RPMI7951 (cell line): ENCODE measurements at places on chromosomes 2 and 18.

DNA sequence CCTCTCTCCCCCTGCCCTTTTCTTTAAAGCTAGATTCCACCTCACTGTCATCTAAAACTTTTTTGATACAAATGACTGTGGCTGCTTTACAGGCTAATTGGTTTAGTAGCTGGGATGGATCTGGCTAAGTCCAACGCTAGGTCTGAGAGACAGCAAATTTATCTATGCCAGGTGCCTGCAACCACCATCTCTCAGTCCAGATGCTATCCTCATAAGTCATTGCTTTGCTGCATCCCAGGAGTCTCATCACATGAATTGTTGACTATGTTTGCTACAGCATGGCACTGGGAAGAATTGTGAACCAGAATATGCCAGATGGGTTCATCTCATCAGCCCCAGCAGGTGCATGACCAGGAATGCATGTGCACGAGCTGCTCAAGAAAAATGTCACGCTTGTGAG, 100.0 kb upstream of the PID1 start:
- no peak for DNase-seq

DNA sequence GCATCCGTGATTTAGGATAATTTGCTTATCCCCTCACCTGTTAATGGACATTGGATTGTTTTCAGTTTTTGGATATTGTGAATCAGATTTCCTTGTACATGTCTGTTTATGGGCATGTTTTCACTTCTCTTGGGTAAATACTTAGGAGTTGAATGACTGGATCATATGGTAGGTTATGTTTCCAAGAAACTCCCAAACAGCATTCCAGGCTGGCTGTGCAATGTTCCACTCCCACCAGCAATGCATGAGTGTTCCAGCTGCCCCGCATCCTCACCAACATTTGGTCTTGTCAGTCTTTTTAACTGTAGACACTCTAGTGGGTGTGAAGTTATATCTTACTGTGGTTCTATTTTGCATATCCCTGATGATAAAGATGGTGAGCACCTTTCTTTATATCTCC, 8.9 kb upstream of the LRRFIP1 start:
- peak; percentile 66 for DNase-seq

- no peak for DNase-seq
Observed at GRCh38 chr2:17544256-17544655, 3.8 kb downstream of the VSNL1 start.

- DNase-seq = no peak
Observed at GRCh38 chr2:138170485-138170884, 206.2 kb downstream of the HNMT start.

GRCh38 chr2:98849113-98849512, 86.9 kb downstream of the CRACDL start:
- no peak for DNase-seq
